Stimulated activated CD8-positive, alpha-beta memory T cell treated with anti-CD3 and anti-CD28 coated beads, Interleukin-2, amount 100 ng/mL, for 1 hour (primary cell): ENCODE measurements at places on chromosomes 1 and 21.

- DNase-seq, result no peak
These were observed 280.2 kb downstream of the PTGER3 start for GRCh38 chr1:70767377-70767776.

DNA sequence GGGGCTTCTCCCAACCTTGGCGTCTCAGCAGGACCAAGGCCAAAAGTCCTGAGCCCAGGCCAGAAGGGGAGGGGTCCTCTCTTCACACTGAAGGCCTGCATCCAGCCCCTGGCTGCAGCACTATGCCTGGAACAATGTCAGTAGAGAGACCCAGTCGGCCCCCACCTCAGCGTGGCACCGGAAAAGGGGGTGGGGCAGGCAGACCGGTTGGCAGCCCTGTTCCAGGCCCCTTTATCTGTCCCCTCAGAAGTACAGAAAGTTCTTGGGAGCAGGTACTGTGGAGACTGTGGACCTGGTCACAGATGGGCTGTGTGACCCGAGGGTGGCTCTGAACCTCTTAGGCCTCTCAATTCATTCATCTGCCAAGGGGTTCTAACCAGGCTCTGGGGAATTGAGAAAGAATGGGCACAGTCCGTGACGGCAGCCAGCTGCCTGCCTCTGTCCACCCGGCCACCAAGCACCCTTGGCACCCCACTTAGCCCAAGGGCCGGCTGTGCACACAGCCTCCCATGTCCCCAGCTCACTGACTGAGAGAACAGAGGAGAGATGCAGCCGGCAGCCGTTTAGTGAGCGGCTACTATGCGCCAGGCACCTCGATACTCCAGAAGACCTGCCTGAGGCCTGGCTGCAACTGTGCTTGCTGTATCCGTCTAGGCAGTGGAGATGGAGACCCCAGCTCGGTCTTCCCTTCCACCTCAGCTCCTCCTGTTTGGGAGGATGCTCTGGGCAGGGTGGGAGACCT, 23.9 kb downstream of the RUNX3 start:
- DNase-seq, result no peak

GRCh38 chr1:185966471-185966870, 232.3 kb downstream of the HMCN1 start:
- no peak for DNase-seq

- DNase-seq, result no peak
These were observed 101.6 kb upstream of the KCNK2 start for GRCh38 chr1:214980921-214981320.

DNA sequence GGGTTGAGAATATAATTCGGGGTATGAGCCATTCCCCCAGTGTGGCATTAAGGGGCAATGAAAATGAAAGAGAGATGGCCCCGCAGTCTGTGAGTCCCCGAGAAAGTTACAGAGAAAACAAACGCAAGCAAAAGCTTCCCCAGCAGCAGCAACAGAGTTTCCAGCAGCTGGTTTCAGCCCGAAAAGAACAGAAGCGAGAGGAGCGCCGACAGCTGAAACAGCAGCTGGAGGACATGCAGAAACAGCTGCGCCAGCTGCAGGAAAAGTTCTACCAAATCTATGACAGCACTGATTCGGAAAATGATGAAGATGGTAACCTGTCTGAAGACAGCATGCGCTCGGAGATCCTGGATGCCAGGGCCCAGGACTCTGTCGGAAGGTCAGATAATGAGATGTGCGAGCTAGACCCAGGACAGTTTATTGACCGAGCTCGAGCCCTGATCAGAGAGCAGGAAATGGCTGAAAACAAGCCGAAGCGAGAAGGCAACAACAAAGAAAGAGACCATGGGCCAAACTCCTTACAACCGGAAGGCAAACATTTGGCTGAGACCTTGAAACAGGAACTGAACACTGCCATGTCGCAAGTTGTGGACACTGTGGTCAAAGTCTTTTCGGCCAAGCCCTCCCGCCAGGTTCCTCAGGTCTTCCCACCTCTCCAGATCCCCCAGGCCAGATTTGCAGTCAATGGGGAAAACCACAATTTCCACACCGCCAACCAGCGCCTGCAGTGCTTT, 9.4 kb downstream of the PROX1 start:
- no peak for DNase-seq

GRCh38 chr1:60068393-60069045, 5.1 kb downstream of the C1orf87 start:
- no peak for DNase-seq

DNA sequence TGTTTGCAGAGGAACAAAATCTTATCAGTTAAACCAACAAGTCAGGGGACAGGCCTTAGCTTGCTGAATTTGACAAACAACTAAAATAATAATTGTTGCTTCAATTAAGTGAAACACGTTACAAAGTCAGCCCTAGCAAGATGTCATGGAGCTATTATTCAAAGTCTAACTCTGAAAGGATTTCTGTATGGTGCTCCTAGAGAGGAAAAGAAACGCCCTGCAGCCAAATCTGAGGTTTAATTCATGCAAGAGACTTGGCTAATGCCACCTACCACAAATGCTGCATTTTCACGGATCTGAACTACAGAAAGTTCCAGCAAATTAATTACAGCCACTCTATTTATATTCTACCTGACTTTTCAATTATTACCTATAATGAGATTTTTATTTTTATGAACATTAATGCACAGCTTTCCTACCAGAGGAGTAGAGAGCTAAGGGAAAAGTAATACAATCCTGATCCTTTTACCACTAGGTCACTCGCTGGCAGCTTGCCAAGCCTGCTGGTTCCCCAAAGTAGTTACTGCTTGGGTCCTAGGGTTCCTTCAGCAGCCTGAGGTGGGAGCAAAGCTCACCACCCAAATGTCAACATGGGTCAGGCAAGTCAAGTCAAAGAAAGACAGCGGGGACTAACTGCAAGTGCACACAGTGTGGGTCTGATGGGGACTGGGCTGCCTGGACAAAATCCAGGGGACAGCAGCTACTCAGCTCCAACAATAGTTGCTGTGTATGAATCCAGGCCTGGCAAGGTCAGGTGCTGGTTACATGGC, 8.5 kb downstream of the COLGALT2 start:
- DNase-seq, result no peak

DNA sequence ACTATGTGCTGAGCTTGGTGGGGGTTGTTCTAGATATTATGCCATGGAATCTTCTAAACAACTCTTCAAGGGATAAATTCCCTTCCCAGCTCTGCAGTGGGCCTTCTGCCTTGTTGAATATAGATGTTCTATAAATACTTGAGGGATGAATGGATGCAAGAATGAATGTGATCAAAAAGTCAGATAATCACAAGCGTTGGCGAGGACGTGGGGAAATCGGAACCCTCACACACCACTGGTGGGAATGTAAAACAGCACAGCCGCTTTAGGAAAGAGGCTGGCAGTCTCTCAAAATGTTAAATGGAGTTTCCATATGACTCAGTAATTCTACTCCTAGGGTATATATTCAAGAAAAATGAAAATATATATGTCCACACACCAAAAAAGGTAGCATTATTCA, 19.0 kb downstream of the SDC3 start:
- no peak for DNase-seq

DNA sequence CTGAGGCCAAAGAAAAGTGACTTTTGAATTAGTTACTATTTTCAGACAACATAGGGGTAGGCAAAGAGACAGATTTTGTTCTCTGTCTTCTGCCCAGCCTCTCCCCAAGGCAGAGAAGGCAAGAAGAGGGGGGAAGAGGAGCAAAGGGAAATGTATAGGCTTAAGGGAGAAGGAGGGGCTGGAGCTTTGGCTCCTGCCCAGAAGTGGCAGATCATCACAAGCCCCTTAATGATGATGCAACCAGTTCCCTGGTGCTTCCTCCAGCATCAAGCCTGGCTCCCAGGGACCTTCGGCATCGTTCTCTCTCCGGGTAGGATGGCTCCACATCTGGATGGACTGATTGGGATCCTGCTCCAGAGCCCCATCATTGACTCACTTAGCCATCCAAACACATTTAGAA, 112.8 kb downstream of the KCND3 start:
- no peak for DNase-seq
